ENCODE measurements at places on chromosomes 3 and 15.
A peak's percentile ranks its signal among the peaks of the same experiment; 100 is the strongest.

DNA sequence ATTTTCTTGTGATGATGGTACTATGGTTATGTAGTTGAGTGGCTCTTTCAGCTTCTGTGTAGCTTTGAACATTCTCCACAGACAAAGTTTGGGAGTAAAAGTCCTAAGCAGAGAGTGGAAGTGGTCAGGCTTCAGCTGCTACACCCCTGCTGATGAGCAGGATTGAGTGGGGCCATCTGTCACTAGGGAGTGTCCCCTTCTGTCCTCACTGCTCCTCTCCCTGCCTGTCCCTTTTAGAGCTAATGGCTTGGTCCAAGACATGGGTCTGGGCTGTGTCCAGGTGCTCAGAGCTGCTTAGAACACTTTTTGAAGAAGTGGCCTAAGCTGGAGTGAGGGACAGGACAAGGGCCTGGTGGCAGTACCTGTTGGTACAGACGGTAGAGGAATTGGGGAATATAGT lies 15.1 kb downstream of the MYZAP start:
- no peak for DNase-seq

DNA sequence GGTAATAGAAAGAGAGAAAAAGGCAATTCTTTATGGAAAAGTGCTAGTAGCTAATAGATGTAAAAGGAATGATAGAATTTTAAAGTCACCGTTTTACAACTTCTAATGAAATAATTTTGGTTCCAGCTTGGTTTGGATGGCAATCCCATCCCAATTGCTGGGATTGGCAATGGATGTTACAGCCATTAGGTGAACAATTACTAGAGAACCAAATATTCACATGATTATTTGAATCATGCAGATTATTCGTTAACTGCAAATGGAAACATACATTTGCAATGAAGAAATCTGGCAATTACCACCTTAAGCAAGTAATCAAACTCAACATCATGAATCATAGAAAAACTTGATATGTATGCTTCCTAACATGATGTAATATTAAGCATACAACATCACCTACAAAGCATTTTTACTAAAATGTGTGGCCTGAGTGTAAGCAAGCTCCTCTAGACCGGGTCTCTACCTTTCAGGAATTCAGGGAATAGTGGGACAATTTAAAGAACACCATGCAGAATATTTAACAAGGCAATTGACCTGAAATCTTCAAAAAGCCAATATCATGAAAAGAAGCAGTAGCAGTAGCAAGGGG lies 26.2 kb upstream of the ANP32A start:
- no peak for DNase-seq

DNA sequence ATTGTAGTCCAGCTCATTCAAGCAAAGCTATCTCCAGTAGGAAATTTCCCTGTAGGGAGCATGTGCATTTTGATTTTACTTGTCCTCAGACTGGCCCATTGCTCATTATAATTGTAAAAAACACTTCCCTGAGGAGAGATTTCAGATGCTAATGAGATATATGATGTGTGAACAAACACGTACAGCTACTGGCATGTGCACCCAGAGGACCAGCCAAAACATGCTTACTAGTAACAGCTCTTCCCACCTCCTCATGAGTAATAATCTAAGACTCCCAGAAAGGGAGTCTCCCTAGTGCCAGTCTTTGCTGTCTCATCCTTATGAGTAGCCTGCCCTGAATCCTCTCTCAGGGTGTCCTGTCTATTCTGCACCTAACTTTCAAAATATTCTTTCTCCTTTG lies 43.4 kb downstream of the FBXO22 start:
- no peak for DNase-seq

DNA sequence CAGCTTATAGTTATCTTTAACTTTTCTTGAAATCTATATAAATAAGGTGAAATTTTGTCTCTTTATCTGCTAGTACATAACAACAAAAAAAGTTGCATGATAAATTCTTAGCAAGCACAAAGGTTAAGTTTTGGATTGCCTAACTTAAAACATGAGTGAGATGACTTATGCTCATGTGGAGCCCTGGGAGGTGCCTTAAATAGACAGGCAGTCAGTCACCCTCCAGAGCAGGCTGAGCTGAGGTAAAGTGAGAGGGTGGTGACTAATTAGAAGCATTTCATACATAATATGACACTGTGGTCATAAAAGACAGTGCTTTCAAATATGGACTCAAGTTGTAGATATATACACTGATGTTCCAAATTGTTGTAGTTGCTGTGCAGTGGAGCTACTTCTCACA lies 14.6 kb upstream of the MME start:
- DNase-seq = no peak

- DNase-seq = no peak
Observed at GRCh38 chr15:35289024-35289617, 204.0 kb upstream of the NANOGP8 start.

DNA sequence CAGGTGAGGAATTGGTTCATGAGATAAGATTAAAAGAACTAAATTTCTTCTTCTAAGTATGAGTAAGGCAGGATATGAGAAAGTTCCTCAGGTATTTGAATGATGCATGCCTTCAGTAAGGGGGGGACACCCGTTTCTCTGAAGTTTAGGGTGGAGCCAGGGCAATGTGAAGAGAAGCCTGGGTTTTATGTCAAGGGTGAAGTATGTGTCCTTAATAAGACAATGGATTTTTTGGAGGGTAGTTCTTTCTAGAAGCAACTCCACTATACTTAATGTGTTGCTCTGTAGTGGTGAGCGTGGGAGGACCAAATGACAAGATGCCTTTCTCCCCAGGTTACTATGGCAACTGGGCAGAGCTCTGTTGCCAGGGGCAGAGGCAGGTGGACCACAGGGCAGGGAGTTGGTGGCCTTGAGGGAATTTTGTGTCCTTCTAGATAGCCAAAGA lies 44.0 kb downstream of the PHLDB2 start:
- DNase-seq = no peak

GRCh38 chr15:45539680-45540079 lies 17.1 kb upstream of the SLC30A4 start:
- no peak for DNase-seq

DNA sequence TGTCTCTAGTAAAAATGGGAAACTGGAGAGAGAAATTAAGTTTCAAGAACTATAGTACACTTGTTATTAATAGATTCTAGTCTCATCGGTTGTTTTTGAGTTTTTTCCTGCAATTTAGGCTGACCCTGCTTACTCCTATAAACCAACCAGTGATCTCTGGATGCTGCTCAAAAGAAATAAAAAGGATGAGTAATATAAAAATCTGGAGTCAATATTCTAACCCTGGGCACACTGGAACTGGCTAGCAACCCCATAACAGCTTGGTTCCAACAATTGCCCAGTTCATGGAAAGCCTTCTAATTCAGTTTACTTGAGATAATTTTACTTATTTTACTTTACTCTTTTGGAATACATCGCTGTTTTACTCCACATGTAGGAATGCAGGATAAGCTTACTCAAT lies 211.6 kb downstream of the GBE1 start:
- DNase-seq = no peak

DNA sequence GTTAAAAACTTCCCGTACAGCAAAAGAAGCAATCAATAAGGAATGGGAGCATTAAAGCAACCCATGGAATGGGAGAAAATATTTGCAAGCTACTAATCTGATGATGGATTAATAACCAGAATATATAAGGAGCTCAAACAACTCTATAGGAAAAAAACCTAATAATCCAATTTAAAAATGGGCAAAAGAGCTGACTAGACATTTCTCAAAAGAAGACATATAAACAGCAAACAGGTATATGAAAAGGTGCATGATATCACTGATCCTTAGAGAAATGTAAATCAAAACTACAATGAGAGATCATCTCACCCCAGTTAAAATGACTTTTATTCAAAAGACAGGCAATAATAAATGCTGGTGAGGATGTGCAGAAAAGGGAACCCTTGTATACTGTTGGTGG lies 52.7 kb upstream of the POU1F1 start:
- DNase-seq = no peak

DNA sequence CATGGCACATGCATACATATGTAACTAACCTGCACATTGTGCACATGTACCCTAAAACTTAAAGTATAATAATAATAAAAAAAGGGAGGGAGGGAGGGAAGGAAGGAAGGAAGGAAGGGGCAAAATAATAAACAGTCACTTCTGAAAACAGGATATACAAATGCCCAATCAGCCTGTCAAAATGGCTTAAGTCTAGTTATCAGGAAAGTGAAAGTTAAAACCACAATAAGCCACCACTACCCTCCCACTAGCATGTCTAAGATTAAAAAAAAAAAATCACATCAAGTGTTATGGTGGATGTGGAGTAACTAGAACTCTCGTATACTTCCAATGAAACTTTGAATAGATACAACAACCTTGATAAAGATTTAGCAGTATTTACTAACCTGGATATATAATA lies 145.6 kb upstream of the GMNC start:
- no peak for DNase-seq

- DNase-seq = no peak
Observed at GRCh38 chr15:37028625-37029296, 71.6 kb downstream of the MEIS2 start.

GRCh38 chr3:47455806-47456452 lies 19.8 kb downstream of the SCAP start:
- no peak for DNase-seq

DNA sequence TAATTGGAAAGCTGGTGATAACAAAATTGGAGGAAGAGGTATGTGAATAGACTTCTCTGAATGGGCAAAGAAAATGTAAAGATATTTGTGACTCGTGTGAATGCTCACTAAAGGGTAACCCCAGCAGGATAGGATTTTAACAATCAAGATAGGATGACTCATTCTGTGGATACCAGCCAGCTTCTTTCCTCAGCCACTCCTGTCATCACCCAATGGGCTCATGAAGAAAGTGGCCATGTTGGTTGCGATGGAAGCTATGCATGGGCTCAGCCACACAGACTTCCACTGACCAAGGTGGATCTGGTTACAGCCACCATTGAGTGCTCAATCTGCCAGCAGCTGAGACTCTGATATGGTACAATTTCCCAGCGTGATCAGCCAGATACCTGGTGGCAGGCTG lies 40.9 kb downstream of the STRIT1 start:
- DNase-seq = no peak

DNA sequence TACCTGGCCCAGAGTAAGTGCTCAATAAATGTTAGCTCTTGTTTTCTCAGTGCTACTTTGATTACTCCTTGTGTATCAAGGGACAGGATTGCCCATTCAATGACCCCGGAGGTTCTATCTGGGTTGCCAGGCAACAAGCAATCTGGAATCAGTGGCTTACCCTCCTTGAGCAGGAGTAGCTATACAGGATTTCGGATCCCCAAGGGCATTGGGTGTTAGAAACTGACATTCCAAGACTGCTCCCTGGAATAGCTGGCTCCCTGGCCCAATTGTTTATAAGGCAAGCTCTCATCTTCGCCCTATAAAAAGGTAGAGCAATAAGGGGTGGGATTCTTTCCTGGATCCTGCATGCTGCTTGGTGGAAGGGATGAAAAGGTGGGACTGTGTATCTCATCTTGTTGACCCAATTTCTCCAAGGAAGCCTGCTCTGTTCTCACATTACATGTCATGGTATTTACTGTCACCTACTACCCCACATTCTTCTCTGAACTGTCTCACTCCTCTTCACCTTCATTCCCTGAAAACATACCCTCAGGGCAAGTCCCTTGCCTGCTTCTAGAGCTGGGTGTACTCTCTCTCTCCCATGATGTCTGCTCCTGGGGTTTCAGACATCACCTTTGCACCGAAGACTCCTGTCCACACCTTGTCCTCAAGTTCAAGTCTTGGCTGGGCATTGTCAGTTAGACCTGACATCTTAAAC lies 26.4 kb upstream of the SCN10A start:
- DNase-seq = no peak

GRCh38 chr3:181726351-181727330 lies 14.9 kb downstream of the SOX2 start:
- DNase-seq = no peak

GRCh38 chr15:39426552-39427532 lies 154.0 kb upstream of the THBS1 start:
- DNase-seq = peak; percentile 52

- no peak for DNase-seq
Observed at GRCh38 chr3:62601238-62602070, 228.1 kb upstream of the FEZF2 start.

GRCh38 chr15:94793207-94793606 lies 561.8 kb downstream of the MCTP2 start:
- no peak for DNase-seq

DNA sequence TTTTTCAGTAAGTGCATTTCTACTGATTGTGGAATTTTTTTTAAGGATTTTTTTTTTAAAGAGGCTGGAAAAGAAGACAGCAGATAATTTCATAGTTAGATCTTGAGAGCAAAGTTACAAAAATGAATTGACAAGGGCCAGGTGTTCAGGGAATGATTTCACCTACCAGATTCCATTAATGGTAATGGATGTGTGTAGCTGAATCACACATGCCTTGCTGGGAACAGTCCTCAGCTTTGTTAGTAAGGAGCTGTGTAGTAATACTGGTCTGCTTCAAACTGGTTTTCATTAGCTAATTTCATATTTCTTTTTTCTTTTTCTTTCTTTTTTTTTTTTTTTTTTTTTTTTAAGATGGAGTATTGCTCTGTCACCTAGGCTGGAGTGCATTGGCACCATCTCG lies 16.0 kb downstream of the NR1D2 start:
- DNase-seq = no peak

GRCh38 chr15:90055182-90055581 lies 47.1 kb downstream of the IDH2 start:
- no peak for DNase-seq

- DNase-seq = no peak
Observed at GRCh38 chr3:189267981-189268613, 96.3 kb downstream of the TPRG1 start.

- no peak for DNase-seq
Observed at GRCh38 chr15:36914960-36915808, 185.2 kb downstream of the MEIS2 start.

DNA sequence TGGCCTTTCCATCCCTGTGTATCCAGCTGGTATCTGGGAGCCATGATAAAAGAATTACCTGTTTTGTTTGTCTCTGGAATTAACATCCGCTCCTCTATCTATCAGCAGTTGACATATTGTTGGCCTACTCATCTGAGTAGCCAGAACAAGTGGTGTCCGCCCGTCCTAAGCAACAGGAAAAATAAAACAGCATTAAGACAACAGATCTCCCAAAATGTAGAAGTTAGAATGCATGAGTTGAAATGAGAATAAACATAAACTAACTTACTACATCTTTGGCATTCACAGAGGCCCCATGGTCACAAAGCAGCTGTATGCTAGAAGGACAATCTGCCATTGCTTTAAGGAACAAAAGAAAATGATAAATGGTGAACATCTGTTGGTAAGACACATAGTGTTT lies 75.9 kb downstream of the UACA start:
- peak; percentile 27 for DNase-seq

DNA sequence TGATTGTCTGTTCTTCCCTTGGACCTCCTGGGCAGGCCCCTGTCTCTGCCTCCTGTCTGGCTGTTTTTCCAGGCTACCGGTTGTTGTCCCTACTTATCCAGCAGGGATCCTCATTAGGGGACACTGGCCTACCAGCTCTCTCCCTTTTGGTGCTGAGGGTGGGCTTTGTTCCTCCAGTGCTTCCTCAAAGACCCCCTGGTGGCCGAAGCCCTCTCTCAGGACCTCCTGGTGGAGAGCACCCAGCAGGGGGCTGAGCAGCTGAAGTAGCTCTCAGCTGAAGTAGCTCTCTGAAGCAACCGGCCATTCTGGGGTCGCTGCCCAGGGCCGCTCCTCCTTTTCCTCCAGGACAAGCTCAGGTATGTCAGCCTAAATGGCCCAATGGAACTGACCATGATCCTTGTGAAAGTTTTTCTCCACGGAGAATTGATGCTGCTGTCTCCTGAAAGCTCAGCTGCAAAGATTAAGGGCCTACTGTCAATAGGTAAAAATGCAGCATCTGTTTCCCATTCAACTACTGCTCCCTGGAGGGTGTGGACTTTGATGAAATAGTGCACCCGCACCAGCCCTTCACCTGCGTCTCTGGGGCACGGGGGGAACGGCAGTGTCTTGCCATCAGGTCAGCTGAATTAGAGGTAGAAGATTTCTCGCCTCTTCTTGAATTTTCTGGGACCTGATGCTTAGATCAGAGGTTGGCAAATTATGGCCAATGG lies 27.6 kb downstream of the ARNT2 start:
- no peak for DNase-seq
